ENCODE measurements at places on chromosomes 5 and 9.

GRCh38 chr5:103098993-103099392, 20.9 kb downstream of the GIN1 start:
- DNase-seq = no peak

- no peak for DNase-seq
Observed at GRCh38 chr5:98630621-98631020, 142.8 kb upstream of the RGMB start.

- no peak for DNase-seq
Observed at GRCh38 chr5:57841676-57842363, 359.2 kb upstream of the ACTBL2 start.

GRCh38 chr9:35828716-35829083, at the start of gene FAM221B:
TSS of gene FAM221B (minus strand) at chr9:35828732. CDS start at chr9:35826161, 2,571 bp downstream.
- DNase-seq = no peak

GRCh38 chr5:112279082-112279481, 140.0 kb downstream of the EPB41L4A start:
- DNase-seq = no peak

GRCh38 chr5:158876263-158876942, 223.3 kb downstream of the EBF1 start:
- no peak for DNase-seq

GRCh38 chr9:124626276-124626675, 119.1 kb upstream of the NR5A1 start:
- DNase-seq = no peak

DNA sequence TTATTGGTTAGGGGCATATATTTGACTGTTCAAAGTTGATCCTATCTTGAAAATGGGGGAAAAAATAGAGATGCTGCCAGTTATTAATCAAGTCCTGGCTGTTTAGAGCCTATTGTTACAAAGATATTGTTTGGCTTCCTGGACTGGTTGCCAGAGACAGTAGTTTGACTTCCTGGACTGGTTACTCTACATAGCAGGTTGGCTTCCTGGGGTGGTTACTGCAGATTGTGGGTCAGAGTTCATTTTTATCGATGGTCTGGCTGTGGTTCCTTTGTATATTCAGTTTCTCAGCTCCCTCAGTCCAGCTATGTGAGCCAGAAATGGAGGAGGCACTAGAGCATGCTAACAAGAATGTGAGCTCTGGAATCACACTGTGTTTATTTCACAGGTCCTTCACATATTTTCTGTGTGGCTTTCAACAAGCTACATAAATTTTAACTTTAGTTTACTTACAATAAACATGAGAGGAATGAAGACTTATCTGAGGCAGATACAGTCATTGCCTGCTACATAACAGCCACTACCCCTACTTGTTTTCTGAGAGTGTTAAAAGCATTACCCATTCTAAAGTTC, 137.6 kb downstream of the TRPM3 start:
- DNase-seq = no peak

Data from HuH-7.5 (cell line).